ENCODE measurements at places on chromosomes 3 and 15. TPM values are rescaled to one million over a fixed set of nuclear protein-coding genes. Genes with fewer than 3 reads are reported as not detected.
A peak's percentile ranks its signal among the peaks of the same experiment; 100 is the strongest.

GRCh38 chr15:26867200-26868007 lies 542 bp downstream of the GABRA5 start:
- no peak overlapping the region for H3K4me3 ChIP-seq
- DNase-seq = no peak
- H3K27ac ChIP-seq = no peak overlapping the region
- no peaks in the 10 kb centered on the region for H3K36me3 ChIP-seq
- H3K4me1 ChIP-seq = no peaks in the 10 kb centered on the region
- H3K27me3 ChIP-seq = peaks cover 27% of the 10 kb centered on the region

- no peak overlapping the region for H3K4me3 ChIP-seq
- H3K27me3 ChIP-seq = no peaks in the 10 kb centered on the region
- H3K27ac ChIP-seq = no peak overlapping the region
- no peak for DNase-seq
Measured at GRCh38 chr3:79167651-79168416, 600.0 kb downstream of the ROBO1 start.

DRD3 gene
- total RNA-seq = 0.30 TPM

- H3K36me3 ChIP-seq = no peaks in the 10 kb centered on the region
- H3K27me3 ChIP-seq = peaks cover 11% of the 10 kb centered on the region
- no peak for DNase-seq
- H3K27ac ChIP-seq = no peak overlapping the region
Measured at GRCh38 chr3:52175416-52176179, 21.4 kb upstream of the POC1A start.

CDHR4 gene
- total RNA-seq = not detected

DNA sequence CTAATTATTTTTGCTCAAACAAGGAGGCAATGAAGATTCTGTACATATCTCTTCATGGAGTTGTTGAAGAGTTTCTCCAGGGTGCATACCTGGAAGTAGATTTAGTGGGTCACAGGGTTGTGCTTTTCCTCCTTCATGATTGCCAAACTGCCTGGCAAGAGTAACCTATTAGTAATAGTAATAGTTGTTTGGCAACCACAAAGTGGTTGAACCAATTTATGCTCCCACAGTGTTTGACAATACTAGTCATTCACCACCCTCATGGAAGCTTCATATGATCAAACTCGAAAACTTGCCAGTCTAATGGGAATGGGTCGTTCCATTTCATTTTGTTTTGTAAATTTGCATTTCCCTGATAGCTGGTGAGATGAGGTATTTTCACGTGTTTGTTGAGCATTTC lies 57.8 kb downstream of the TLE3 start:
- peaks cover 26% of the 10 kb centered on the region for H3K27me3 ChIP-seq
- H3K4me1 ChIP-seq = peaks cover 1% of the 10 kb centered on the region
- H3K27ac ChIP-seq = no peak overlapping the region
- H3K36me3 ChIP-seq = peaks cover 17% of the 10 kb centered on the region
- H3K4me3 ChIP-seq = no peak overlapping the region
- no peak for DNase-seq

DNA sequence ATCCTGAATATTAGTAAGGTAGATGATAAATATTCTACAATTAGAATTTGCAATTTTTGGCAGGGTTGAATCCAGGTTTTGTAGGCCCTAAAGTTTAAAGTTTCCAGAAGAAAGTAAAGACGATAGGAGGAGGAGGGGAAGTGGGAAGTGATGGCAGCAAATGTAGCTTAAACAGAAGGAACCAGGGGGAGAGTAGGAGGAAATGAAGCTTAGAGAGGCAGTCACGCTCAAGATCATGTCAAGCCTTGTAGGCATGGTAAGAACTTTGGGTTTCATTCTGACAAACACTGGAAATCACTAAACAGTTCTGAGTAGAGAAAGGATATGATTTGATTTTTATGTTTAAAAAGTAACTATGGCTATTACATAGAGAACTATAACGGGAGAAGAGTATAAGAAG lies 63.9 kb downstream of the NR2E3 start:
- no peak overlapping the region for H3K4me3 ChIP-seq
- no peaks in the 10 kb centered on the region for H3K4me1 ChIP-seq
- peaks cover 5% of the 10 kb centered on the region for H3K36me3 ChIP-seq
- H3K27me3 ChIP-seq = no peaks in the 10 kb centered on the region
- no peak for DNase-seq
- no peak overlapping the region for H3K27ac ChIP-seq

DNA sequence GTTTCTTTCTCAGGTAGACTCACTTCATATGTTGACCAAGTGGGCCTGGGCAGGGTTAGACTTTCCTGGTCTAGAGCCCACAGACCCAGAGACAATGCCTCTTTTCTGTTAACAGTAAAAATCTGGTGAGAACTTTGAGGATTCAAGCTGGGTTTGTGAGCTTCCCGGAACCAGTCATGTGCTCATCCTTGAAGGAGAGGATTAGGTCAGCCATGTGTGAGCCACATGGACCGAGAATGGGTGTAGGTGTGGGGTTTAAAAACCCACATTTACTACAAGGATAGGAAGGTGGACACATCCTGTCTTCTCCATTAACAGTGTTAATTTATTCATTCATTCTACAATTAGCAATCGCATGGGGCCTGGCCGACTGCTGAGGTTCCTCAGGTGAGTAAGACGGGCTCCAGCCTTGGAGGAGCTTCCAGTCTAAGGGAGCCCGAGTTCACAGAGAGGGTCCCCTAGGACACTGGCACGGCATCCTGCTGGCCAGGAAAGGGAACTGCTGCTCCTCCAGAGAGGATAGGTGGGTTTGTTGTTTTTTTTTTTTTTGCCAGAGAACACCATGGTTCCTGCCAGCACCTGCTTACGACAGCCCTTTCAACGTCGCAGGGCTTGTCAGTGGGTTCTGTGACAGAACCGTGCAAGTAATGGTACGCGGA lies 69.0 kb downstream of the SQOR start:
- no peak for DNase-seq
- H3K27ac ChIP-seq = no peak overlapping the region
- H3K4me3 ChIP-seq = peak overlapping the region; percentile 83
- H3K36me3 ChIP-seq = peaks cover 2% of the 10 kb centered on the region

DNA sequence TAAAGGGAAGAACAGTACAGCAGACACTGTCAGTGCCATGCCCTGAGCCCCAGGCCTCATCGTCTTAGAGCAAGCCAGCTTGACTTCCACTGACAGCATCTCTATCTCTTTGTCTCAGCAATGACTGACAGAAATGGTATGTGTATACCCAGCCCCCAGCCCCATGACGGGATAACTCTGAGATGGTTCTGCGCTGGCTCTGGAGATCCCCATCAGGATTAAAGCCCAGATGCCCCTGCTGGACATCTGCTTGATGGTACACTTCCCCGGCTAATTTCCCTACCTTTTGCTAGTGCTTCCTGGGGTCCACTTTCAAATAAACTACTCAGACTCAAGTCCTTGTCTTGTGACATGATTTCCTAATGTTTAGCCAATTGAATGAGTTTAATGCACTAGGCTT lies 7.6 kb downstream of the NMNAT3 start:
- H3K27ac ChIP-seq = no peak overlapping the region
- no peak overlapping the region for H3K4me3 ChIP-seq
- DNase-seq = no peak
- no peaks in the 10 kb centered on the region for H3K4me1 ChIP-seq
- H3K27me3 ChIP-seq = no peaks in the 10 kb centered on the region
- no peaks in the 10 kb centered on the region for H3K36me3 ChIP-seq

GOLGA6B gene
- total RNA-seq = not detected

DNA sequence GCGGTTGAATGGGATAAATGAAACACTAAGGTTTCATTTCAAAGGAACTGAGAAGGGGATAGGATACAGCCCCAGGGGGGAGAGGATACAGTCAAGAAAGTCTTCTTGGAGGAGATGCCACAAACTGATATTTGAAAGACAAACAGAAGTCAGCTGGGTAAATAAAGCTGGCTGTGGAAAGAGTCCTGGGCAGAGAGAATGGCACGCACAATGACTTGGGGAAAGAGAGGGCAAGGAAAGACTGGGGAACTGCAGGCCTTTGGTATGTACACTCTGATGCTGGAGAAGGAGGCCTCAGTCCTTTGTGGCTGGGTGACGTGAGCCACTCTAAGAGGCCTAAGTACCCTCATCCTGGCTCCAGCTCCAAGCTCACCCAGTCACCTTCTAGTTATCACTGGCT lies 45.2 kb upstream of the LMCD1 start:
- H3K27me3 ChIP-seq = peaks cover 9% of the 10 kb centered on the region
- no peak overlapping the region for H3K27ac ChIP-seq
- DNase-seq = no peak
- no peak overlapping the region for H3K4me3 ChIP-seq
- H3K36me3 ChIP-seq = no peaks in the 10 kb centered on the region

PAK2 gene
- 77.2 TPM for total RNA-seq

LRRFIP2 gene
- 29.0 TPM for total RNA-seq

DNA sequence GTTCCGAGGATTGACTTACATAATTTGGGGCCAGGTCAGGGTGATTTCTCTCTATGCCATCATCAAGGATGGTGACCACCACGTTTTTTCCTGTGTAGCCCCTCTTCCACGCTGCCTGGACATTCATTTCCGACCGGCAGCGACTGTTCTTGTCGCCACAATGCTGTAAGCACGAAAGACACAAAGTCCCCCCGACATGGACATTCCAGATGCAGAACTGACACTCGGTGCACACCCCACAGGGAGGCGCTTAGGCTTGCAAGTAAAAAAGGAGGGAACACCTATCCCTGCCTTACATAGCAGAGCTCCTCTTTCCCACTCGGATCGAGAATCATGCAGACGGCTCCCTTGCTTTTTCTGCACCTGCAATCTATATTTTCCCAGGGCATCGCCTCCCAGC lies 58.2 kb downstream of the PCSK6 start:
- H3K4me3 ChIP-seq = no peak overlapping the region
- H3K36me3 ChIP-seq = no peaks in the 10 kb centered on the region
- DNase-seq = no peak
- H3K27me3 ChIP-seq = peaks cover 3% of the 10 kb centered on the region
- H3K4me1 ChIP-seq = no peaks in the 10 kb centered on the region

DNA sequence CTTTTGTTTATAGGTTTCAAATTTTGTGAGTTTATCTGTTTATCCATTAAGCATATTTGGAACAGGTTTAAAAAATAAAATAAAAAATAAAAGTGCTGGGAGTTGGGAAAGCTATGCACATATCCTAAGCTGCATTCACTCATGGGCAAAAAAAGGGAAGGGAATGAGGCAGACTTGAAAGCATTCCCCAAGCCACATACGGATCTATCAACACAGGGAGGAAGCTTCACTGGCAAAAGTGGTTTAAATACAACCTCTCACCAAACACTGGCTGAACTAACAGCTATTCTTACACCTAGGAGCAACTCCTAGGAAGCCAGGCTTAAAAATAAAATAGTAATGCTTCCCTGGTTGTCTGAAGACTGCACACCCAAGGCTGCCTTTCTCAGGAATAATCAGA lies 101.2 kb downstream of the PCCB start:
- H3K27ac ChIP-seq = no peak overlapping the region
- no peaks in the 10 kb centered on the region for H3K27me3 ChIP-seq
- peaks cover 21% of the 10 kb centered on the region for H3K36me3 ChIP-seq
- peaks cover 10% of the 10 kb centered on the region for H3K4me1 ChIP-seq
- no peak overlapping the region for H3K4me3 ChIP-seq

SLC12A1 gene
- not detected for total RNA-seq

SMCO1 gene
- total RNA-seq = not detected

OGG1 gene
- total RNA-seq = 46.1 TPM

DNA sequence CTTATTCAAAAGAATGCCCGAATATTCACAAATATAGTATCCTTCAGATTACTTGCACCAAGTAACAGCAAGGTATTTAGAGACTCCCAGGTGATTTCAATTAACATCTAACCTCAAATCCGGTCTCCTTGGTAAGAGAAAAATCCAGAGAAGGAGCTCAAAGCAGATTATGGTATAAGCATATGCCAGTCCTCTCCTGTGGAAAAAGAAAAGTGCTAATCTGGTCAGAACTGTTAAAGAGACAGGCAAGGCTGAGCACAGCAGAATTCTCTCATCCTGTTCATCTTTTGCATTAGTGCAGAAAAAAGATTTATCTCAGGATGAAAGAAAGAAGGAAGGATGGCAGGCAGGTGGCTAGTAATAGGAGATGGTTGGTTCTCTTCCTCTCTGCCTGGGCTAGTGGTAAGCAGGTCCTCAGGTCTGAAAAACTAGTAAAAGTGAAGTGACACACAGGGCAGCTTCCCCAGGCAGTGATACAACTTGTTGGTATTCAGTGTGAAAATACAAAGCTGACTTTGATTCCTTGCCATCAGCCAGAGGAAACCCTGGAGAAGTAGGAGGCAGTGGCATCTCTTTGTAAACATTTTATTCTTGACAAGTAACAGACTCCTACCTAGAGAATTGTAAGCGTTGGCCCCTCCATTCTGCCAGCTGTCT lies 14.2 kb downstream of the ATXN7 start:
- no peak overlapping the region for H3K4me3 ChIP-seq
- no peak for DNase-seq
- H3K4me1 ChIP-seq = peaks cover 28% of the 10 kb centered on the region
- H3K27me3 ChIP-seq = no peaks in the 10 kb centered on the region
- H3K36me3 ChIP-seq = no peaks in the 10 kb centered on the region

PLA2G4E gene
- not detected for total RNA-seq

GRCh38 chr15:51203797-51204196 lies 109.1 kb upstream of the TNFAIP8L3 start:
- DNase-seq = no peak
- H3K27ac ChIP-seq = no peak overlapping the region
- H3K4me3 ChIP-seq = no peak overlapping the region
- peaks cover under 1% of the 10 kb centered on the region for H3K27me3 ChIP-seq

DNA sequence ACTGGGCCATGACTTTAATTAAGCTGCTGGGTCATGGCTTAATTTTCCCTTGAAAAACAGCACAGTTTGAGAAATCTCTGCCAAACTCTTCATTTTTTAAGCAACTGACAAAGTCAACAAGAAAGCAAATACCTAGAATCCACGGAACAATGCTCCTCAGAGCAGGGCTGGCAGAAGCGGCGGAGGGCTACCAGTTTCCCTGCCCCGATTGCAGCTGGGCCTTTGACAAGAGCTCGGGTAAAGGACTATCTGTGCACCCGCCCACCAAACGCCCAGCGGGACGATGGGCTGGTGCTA lies 1.2 kb downstream of the GOLIM4 start:
- H3K27me3 ChIP-seq = peaks cover 25% of the 10 kb centered on the region
- H3K27ac ChIP-seq = no peak overlapping the region
- DNase-seq = no peak

GRCh38 chr3:44511238-44511566 lies 33.7 kb upstream of the ZNF445 start:
- peak overlapping the region; percentile 96 for H3K27ac ChIP-seq
- peaks cover 23% of the 10 kb centered on the region for H3K4me1 ChIP-seq
- DNase-seq = no peak
- H3K4me3 ChIP-seq = peak overlapping the region; percentile 98
- peaks cover 22% of the 10 kb centered on the region for H3K36me3 ChIP-seq

ROBO2 gene
- not detected for total RNA-seq

MBNL1 gene
- 446 TPM for total RNA-seq

- H3K4me3 ChIP-seq = no peak overlapping the region
- no peak for DNase-seq
- H3K27ac ChIP-seq = no peak overlapping the region
- no peaks in the 10 kb centered on the region for H3K36me3 ChIP-seq
- H3K27me3 ChIP-seq = no peaks in the 10 kb centered on the region
- no peaks in the 10 kb centered on the region for H3K4me1 ChIP-seq
Measured at GRCh38 chr3:38610436-38610835, 39.1 kb downstream of the SCN5A start.

All from activated naive CD8-positive, alpha-beta T cell treated with anti-CD3 and anti-CD28 coated beads, Interleukin-2, amount 10 ng/mL, durations not matched to agents 7 days and 5 days (primary cell).